Stimulated activated CD8-positive, alpha-beta memory T cell treated with anti-CD3 and anti-CD28 coated beads, Interleukin-4, amount 100 ng/mL, for 1 hour (primary cell): ENCODE measurements at places on chromosomes 7 and 10.
A peak's percentile ranks its signal among the peaks of the same experiment; 100 is the strongest.

DNA sequence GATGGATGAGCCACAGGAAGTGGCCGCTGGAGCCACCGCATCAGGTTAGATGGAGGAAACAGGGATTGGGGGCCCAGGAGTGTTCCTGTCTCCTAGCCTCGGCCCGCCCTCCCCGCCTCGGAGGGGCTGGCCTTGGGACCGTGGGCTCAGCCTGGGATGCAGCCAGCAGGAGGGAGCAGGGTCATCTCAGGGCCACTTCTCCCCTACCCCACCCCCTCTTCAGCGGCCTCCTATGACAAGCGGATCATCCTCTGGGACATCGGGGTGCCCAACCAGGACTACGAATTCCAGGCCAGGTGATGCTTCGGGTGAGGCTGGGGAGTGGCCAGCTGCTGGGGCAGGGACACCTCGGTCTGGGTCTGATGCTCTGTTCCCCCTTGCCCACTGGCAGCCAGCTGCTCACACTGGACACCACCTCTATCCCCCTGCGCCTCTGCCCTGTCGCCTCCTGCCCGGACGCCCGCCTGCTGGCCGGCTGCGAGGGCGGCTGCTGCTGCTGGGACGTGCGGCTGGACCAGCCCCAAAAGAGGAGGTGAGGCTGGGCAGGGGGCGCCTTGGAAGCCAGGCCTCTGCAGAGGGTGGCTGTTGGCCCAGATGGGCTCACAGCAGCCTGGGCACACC, 4.7 kb downstream of the LRWD1 start:
- no peak for DNase-seq

- DNase-seq, result no peak
These were observed 780.1 kb downstream of the PHTF2 start for GRCh38 chr7:78578686-78579085.

GRCh38 chr10:71973777-71974488, 9.7 kb downstream of the CHST3 start:
- DNase-seq, result no peak

- no peak for DNase-seq
These were observed 180.5 kb downstream of the ZNF365 start for GRCh38 chr10:62554632-62555199.

DNA sequence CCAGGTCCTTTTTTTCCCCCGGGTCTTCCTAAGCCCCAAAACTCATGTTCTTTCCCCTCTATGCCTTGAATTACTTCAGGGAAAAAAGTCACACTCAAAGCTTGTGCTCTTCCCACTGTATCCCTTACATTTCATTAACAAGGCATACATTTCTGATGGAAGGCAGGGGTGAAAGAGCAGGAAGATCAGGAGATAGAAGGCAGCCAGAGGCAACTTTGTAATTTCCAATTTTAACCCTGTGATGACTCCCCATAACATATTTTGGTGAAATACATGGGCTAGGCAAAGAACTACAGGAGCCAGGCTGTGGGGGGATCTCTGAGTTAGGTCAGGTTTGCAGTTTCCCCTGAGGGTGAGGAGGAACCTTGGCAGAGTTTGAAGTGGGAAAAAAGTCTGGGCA, 635.0 kb downstream of the LRMDA start:
- no peak for DNase-seq

- DNase-seq, result no peak
These were observed 12.6 kb downstream of the UCMA start for GRCh38 chr10:13221572-13221971.

DNA sequence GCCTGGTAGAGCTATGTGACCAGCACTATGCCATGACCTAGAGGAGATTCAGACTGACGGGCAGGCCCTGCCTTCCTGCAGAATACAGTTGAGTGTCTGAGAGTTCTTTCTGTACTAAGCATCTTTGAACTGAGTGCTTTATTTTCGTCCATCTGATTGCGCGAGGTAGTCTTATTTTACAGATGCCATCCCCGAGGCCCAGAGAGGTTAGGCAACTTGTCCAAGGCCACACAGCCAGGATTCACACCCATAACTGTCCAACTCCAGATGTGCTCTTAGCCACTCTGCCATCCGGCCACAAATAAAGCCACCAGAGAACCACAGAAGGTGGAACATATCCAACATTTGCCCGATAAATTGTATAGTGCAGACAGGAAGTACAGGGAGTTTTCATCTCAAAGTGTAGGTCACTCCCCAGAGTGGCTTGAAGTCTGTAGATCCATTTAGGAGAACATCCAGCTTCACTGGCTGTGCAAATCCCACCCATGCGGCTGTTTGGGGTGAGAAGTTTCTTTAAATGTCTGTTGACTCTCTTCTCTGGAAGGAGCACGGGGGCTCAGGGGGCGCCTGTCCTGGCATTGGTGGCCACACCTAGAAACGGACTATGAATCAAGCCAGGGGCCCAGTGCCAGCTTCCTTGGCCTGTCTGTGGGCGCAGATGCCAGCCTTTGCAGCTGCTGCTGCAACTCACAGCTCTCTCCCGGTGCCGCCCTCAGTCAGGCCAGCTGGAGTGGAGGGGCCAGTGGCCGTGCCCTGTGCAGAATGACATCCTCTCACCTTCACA, 11.1 kb downstream of the CHST3 start:
- DNase-seq, result no peak

DNA sequence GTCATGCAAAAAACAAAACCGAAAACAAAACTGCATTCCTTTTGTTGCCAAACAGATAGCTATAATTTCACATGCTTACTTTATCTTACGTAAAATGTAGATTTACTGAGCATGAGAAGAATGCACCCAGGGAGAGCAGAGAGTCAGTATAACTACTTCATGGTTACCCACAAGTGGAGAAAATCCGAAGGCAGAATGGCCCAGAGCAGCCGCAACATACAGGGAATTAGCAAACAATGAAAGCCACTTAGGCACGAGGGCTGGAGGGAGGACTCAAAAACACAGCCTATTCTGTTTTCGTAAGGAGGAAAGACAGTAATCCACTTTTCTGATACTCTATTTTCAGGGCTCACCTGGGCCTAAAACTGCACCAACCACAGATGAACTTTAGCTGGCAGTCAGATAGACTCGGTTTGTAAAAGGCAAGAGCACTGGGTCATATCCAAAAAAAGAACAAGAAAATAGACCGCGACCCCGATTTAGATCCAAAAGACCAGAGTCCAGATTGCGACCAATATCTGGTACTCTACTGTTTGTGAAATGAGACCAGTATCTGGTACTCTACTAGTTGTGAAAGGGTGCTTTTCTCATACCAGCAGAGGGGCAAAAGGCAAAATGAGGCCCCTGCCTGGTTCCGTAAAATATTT, 1.3 kb downstream of the ITPRIP start:
- no peak for DNase-seq

- no peak for DNase-seq
These were observed 38.2 kb downstream of the AVL9 start for GRCh38 chr7:32533276-32534029.

DNA sequence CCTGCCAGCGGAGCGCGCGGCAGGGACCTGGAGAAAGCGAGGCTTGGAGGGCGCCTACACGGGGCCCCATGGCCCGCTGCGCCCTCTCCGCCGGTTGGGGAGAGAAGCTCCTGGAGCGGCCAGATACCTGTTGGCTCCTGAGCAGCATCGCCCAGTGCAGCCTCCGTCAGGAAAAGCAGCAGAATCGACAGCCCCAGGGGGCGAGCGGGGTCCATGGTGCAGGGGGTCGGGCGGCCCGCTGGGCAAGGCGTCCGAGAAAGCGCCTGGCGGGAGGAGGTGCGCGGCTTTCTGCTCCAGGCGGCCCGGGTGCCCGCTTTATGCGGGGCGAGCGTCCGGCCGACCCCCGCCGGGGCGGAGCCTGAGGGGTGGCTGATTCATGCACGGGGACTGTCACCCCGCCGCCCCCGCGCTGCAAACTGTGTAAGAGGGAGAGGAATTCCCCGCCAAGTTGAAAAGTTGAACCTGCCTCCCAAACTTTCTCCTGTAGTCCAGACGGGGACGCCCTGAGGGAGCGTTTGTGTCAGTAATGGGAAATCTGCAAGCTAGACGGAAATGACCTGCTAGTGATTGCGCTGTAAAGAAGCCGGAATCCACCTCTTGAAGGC, at the start of gene TFPI2:
TFPI2 (minus strand) TSS at position 290 of the 605 bp plus-strand sequence; CDS start at position 215, 75 bp downstream.
- no peak for DNase-seq

DNA sequence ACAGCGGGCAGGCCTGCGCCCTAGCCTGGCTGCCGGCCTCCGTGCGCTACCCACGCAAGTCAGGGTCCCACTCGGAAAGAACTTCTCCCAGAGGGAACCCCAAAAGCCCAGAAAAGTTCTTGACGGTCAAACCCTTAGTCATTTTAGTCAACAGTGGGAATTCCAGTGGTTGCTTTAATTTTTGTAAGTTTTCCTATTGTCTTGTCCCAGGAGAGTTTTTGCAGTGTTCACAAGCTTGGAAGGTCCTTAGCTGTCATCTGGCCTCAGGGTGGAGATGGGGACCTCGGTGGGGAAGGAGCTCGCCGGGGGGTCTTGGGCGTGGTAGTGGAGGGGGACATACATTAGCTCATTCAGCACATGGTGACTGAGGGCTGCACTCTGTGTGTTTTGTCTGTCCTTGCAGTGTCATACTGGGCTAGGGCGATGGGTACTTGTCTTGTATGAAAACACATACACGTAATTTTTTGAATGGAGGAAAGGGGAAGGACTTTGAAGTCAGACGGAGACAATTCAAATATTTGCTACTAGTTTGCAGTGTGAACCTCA, 736 bp downstream of the MINDY4 start:
- no peak for DNase-seq

- no peak for DNase-seq
These were observed 518.6 kb downstream of the AUTS2 start for GRCh38 chr7:70116867-70117266.

- no peak for DNase-seq
These were observed 125.9 kb downstream of the GRK5 start for GRCh38 chr10:119333146-119333792.

DNA sequence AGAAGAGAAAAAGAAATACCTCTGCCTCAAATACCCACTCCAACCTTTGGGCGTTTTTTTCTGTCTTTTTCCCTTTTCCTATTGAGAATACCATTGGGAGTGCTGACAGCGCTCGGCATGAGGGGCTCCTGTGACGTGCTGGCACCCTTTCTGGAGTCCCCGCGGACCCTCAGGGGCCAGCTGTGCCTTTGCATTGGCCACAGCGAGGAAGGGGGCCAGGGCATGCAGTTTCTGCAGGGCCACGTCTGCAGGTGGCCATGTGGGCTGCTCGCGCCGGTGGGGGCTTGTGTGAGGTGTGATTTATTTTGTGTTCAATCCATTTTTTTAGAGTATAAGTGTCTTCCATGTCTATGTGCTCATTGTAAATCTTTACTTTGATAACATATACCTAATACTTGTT, 57.4 kb downstream of the INPP5A start:
- no peak for DNase-seq

- no peak for DNase-seq
These were observed 79.7 kb downstream of the FRMPD2 start for GRCh38 chr10:48194830-48195229.

DNA sequence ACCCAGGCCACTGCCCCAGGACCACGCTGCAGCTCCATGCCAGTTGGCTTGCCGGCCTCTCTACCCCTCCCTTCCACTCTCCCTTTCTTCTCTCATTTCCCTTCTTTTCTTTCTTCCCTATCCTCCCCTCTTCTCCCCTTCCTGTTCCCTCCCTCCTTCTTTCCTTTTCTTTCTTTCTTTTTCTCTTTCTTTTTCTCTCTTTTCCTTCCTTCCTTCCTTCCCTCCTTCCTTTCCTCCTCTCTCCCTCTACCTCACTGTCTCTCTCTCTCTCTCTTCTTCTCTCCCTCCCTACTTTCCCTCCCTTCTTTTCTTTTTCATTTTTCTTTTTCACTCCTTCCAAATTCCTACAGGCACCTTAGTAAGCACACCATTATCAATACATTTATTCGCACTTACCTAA, 30.3 kb upstream of the R3HCC1L start:
- DNase-seq, result no peak

- no peak for DNase-seq
These were observed 138.2 kb downstream of the SNX13 start for GRCh38 chr7:17802056-17802455.

GRCh38 chr7:96303686-96304443, 18.0 kb downstream of the SLC25A13 start:
- DNase-seq, result no peak

DNA sequence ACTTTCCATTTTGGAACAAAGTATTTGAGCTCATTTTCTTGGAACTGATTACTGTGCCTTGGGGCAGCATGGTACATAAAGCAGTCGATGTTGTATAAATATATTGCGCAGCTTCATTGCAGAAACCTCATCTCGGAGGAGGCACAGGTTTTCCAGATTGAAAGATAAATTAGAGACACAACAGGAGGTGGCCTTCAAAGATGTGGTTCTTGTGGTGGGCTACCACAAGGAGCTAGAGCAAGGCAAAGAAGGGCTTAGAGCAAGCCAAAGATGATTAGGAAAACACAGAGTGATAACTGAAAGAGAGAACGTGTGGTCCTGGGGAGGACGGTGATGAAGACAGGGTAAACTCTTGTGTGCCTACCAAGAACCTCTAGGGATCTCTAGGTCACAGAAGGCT, 169.1 kb upstream of the TNS3 start:
- no peak for DNase-seq

DNA sequence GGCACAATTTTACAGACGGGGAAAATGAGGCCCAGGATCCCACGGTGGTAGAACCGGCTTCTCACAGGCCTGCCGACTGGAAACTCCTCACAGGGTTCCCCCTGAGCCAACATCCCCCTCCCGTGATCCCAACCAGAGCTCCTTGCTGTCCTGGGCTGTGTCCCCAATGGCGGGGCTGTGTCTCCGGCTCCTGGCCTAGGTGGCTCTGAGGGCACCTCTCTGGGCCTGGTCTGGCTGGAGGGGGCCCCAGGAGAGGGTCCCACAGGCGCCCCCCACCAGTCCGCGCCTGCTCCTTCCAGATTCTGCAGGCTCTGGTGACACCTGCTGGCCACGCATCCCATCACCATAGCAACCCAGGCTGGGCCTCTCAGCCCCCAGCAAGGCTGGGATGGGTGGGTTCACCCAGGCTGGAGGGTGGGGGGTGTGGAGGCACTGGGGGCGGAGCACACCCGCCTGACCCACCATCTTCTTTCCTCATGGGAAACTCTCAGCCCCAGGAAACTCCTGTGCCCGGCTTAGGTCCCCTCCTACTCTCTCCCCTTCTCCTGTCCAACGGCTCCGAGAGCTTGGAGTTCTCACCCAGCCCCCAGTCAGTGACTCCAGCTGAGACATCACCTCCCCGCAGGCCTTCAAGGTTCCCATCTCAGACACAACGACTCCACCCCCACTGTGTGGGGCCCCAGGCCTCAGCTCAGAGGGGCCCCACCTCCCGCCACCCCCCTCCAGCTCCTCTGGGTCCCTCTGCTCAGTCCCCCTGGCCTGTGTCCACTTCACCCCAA, 27.1 kb upstream of the TNRC18 start:
- DNase-seq, result peak; percentile 21

DNA sequence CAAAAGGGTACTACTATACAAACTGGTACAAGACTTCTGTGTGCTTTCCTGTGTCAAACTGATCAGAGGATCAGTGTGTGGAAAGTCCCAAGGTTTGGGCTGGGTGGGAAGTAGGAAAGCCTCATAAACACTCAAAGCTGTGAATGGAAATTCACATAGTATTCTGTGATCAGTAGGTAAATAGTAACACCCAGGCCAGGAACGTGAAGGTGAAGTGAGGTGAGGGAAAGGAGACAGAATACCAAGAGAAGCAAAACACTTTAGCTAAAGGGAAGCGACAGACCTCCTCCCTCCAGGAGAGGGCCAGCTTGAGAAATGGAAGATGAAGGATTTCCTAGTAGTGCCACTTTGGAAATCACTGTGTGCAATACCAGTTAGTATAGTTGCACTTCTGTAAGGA, 451.9 kb downstream of the KCNMA1 start:
- no peak for DNase-seq
